Left renal cortex interstitium (tissue), 4 donors: ENCODE measurements at places on chromosomes 7 and 10.

- DNase-seq = no peak
Observed at GRCh38 chr7:10934292-10934691, 39.4 kb upstream of the PHF14 start.

- no peak for DNase-seq
Observed at GRCh38 chr7:88599528-88599927, 160.0 kb upstream of the ZNF804B start.

- DNase-seq = no peak
Observed at GRCh38 chr7:75815418-75816064, 1.9 kb upstream of the CCL24 start.

- DNase-seq = peak; percentile 96
Observed at GRCh38 chr10:89327803-89328441, at the start of gene IFIT3. IFIT3 (plus strand) TSS chr10:89327997; CDS start chr10:89328074, 77 bp downstream.

DNA sequence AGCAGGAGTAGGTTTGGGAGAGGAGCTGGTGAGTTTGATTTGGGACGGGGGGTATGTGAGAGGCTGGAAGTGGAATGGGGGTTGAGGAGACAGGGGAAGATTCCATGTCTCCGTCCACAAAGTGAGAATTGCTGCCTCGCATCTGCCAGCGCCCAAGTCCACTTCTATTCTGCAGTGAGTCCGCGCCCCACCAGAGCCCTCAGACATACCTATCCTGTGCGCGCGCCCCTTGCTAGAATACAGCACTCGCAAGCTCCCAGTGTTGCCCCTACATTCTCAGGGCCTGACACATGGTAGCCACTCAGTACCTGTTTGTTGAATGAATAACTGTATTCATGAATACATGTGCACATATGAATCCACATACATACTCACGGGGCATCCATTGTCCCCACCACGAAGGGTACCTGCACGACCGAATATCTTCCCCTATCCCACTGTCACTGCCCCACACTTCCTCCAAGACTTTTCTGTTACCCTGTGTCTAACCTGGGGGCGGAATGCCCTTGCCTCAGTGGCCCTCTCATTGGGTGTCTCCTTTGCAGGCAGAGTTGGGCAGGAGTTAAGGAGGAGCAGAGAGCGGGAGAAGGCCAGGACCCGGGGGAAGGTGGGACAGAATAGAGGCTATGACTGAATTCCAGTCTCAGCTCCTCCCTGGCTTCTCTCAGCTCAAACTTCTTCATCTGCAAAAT, 19.9 kb downstream of the POLL start:
- DNase-seq = no peak

DNA sequence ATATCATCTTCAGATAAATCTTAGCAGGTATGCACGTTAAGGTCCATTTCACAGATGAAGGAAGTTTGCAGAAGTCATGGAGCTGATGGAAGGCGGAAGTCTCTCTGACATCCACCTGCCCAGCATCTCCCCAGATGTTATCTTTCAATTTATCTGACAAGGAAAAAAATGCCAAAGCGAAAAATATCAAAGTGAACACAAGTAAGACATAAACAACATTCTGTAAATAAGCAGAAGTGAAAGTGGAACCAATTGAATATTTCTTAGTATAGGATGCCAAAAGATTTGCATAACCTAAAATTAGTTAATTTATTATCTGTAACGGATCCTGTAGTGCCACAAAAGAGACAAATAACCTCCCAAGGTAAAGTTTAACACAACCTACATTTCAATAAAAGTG, 73.6 kb upstream of the NEBL start:
- no peak for DNase-seq

DNA sequence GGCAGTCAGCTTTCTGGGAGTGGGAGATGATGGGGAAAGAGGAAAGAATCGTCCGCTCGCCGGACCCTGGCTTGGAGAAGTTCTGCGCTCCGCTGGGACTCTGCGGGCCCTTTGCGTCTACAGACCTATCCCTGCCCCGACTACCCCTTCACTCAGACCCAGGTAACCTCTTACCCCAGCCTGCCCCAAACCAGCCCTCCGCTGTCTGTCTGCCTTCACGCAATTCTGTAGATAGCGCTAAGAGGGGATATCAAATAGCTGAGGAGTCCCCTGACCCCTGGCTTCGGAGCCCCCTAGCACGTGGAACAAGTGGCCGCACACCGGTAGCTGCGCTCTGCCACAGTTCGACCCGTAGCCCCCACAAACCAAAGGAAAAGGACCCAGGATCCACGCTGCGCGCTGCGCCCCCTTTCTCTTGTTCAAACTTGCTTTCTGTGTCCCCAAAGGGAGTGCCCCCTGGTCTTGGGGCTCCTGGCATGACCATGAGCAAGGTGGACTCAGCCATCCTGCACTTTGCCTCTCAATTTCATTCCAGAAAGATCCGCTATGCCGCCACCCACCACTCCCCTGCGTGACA, 7.0 kb downstream of the HOXA4 start:
- no peak for DNase-seq

DNA sequence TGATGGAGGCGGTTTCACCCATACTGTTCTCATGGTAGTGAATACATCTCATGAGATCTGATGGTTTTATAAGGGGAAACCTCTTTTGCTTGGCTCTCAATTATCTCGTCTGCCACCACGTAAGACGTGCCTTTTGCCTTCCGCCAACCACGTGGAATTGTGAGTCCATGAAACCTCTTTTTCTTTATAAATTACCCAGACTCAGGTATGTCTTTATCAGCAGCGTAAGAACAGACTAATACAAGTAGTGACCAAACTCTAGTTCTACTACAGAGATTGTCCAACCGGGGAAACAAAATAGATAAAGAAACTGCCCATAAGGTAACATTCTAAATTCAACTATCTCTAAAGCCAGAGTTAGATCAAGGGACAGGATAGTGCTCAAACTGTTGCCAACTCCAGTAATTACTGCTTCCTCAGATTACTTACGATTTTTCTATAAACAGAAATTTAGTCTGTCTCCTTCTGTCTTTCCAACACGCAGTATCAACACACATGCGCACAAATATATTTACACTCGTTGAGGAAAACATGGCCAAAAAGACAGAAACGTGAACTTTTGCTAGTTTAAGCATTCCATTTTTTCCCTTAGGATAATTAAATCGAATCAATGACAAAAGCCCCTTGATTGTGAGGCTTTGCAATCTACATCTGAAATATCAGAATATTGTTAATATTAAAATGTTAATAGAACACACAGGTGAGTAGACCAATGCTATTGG, 36.9 kb downstream of the CREB3L2 start:
- DNase-seq = no peak

- no peak for DNase-seq
Observed at GRCh38 chr7:24825381-24825794, 68.1 kb upstream of the GSDME start.

- DNase-seq = no peak
Observed at GRCh38 chr7:16345979-16346958, 75.1 kb downstream of the CRPPA start.

DNA sequence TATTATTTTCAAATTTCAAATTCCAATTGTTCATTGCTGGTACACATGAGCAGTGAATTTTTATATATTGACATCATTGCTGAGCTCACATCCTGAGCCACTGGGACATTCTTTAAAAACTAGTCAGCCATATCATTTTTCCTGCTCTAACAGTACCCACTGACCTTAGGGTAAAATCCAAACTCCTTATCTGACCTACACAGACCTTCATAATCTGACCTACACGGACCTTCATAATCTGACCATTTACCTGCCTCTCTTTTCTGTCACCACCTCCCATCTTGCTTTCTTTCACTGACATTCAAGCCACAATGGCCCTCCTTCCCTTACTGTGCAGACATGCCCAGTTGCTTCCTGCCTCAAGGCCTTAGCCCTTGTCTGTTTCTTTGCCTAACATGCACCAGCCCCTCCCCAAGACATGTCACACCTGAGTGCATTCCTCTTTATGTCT, 16.1 kb upstream of the CUZD1 start:
- no peak for DNase-seq

- DNase-seq = no peak
Observed at GRCh38 chr10:62426600-62426999, 52.4 kb downstream of the ZNF365 start.

GRCh38 chr7:106486331-106486730, 174.6 kb downstream of the CCDC71L start:
- no peak for DNase-seq

DNA sequence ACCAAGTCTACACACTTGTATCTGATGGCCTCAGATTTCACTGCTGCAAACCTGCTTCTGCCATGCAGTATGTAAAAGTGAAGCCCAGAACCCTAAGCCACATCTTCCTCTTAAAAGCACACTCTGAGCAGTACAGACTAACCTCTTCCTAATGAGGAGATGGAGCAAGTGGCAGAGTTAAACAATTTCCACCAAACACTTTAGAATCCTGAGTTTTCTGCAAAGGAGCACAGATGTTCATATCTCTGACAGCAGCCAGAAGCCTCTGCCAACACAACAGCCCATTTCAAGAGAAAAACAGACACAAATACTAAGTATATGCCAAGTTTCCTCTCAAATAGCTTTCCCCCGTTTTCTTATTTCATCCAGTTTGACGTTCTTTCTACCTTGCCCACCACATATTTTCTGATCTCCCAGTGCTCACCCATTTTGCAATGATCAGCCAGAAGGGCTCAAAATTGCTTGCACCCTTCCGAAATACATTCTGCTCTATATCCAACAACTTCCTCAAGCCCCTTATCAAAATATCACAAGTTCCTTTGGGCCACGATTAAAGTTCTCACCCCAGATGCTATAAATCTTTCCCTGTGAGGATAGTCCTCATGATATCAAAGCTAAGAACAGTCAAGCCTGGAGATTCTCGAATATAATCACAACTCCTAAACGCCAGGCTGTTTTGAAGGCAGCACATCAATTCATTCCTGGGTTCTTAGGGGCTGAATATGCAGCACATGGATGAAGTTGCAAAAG, 27.5 kb downstream of the ELMO1 start:
- no peak for DNase-seq

- DNase-seq = no peak
Observed at GRCh38 chr7:139976838-139977656, 85.7 kb downstream of the PARP12 start.

GRCh38 chr7:42065015-42065414, 172.0 kb downstream of the GLI3 start:
- DNase-seq = no peak
